ENCODE measurements at places on chromosomes 1 and 21.

- no peak for DNase-seq
Measured at GRCh38 chr1:147264158-147264768, 21.8 kb downstream of the CHD1L start.

DNA sequence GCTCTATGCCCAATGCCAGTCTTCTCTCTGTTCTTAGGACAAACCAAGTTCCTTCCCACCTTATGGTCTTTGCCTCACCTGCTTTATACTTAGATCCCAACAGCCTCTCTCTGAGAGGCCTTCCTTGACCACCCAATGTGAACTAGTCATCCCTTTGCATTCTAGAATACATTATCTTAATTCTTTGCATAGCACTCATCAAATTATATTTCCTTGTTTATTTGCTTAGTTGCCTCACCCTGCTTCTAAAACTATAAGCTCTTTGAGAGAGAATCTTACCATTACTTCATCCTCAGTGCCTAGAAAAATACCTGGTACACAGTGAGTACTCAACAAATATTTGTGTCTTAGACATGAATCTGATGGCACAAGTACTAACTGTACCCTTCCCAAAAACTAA is 8.0 kb downstream of the PIGP start:
- no peak for DNase-seq

DNA sequence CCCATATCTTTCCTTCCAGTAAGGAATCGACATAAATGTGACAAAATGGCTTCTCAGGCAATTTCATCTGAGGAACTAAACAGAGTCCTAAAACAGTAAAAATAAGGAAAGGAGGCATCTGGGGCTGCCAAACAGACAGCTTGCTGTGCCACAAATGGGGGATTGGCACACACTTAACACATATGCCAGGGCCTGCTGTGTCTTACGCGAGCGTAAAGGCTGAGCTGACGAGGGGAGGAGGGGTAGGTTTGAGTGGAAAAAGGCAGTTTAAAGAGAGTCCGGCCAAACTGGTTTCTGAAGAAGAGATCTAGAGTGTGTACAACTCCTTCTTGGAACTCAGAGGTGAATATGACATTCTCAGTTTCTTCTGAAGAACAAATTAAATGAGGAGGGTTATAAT is 244.1 kb upstream of the MAP1LC3C start:
- no peak for DNase-seq

GRCh38 chr1:58815069-58815685 is 31.3 kb upstream of the JUN start:
- no peak for DNase-seq

GRCh38 chr1:31043631-31044030 is 21.9 kb downstream of the PUM1 start:
- DNase-seq, result no peak

DNA sequence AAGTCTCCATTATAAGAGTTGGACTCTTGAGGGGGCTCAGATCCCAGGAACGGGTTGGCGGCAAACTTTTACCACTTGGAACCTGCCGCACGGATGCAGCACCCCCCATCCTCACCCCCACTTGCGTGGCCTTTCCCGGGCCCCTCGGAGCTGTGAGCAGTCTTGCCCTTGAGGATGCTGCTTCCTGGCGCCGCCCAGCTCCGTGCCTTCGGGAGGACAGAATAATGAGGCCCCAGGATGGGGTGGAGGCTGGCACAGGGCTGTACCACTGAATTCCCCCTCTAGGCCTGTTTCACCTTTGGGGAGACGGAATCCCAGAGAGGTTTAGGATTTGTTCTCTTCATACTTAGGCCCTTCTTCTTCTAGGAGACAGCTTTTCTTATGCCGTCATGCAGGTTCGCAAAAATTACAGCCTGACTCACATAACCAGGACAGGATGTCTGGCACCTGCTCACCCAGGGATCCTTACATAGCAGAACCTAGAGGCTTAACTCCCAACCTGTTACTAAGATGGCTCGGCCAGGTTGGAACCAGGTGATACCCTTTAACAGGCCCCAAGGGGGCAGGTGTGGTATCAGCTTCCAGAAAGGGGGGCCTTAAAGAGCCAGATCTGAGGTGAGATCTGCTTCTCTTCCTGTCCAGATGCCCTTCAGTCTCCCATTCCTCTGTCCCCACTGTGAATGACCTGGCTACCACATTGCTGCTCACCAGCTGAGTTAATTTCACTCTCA is 1.5 kb downstream of the TRNP1 start:
- DNase-seq, result no peak

DNA sequence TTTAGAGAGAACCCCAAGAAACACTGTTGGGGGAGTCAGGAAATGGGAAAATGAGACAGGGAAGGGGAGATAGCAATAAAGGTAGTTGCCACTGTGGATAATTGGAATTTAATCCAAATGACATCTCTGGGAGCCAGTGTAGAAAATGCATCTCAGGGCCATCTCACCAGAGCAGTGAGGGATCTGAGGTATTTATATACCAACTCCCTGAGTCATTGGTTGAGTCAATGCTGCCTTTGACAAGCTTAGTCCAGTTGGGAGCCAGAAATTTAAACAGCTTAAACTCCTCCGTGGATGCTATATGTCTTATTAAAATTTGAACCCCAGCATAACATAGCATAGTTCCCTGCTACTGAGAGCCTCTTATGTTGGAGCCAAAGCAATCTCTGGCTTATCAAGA is 140.3 kb downstream of the SLC30A10 start:
- DNase-seq, result no peak

DNA sequence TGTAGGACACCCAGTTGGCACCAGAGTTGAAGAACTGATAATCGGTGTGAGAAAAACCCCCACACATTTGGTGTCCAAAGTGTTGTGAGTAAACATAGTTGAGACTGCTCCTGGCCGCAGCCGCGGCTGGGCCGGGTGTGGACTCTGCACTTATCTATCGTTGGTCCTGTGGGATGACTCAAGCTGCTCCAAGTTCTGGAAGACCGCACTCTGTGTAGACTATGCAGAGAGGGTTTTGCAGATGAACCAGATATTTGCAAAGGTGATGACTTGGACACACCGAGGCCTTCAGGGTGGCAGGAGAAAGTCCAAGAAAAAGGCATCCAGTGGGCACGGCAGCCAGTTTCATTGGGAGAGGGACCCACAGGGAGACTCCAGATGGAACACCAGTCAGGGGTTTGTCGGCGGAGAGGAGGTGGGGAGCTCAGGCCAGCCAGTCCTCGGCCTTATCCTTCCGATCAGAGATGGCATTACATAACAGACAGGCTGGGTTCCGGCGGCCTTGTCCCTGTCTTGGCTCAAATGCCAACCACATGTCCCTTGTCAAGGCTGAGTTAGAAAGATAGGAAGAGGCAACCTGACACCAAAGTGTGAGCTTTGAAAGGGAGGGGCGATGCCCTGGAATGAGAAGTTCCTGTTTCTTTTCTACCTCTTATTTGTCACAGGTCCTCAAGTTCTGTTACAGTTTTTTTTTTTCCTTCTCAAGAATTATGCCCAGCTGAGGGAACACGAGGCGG is 21.1 kb downstream of the C2CD2 start:
- DNase-seq, result no peak

DNA sequence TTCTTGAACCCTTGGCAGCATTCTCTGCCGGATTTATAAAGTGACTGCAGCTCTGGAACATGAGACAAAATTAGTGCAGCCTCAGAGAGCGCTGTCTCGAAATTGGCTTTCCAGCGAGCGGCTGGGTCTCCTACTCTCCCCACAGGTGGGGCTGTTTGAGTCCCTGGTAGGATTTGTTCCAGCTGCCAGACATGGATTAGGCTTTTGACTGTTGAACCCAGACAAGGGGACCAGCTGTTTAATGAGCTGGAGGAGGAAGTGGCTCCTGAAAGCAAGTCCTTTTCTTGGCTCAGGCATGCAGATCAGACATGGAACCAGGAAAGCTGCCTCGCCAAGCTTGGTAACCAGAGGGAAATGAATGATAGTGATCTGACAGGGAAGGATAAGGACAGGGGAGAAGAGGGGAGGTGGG is 69.6 kb downstream of the UBIAD1 start:
- no peak for DNase-seq

- DNase-seq, result no peak
Measured at GRCh38 chr1:160710517-160711252, 937 bp downstream of the CD48 start.

- DNase-seq, result no peak
Measured at GRCh38 chr1:65508051-65508450, 87.6 kb downstream of the LEPR start.

DNA sequence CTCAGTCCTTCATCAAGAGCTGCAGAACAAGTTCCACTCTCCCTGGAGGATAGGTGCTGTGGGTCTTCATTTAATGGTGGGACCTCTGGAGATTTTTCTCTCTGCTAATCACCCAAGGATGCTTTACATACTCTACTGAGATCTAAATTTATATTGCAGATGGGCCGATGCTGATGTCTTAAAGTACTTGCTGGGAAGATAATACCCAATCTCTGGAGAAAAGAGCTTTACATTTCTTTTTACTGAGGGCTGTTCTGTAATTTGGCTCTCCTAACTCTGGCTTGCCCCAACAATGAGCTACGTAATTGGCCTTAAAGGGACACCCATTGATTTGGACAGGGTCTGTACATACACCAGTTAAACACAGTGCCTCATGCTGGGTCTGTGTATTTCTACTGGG is 86.9 kb downstream of the ST6GALNAC3 start:
- DNase-seq, result no peak

GRCh38 chr1:240004086-240004749 is 87.5 kb upstream of the FMN2 start:
- DNase-seq, result no peak

DNA sequence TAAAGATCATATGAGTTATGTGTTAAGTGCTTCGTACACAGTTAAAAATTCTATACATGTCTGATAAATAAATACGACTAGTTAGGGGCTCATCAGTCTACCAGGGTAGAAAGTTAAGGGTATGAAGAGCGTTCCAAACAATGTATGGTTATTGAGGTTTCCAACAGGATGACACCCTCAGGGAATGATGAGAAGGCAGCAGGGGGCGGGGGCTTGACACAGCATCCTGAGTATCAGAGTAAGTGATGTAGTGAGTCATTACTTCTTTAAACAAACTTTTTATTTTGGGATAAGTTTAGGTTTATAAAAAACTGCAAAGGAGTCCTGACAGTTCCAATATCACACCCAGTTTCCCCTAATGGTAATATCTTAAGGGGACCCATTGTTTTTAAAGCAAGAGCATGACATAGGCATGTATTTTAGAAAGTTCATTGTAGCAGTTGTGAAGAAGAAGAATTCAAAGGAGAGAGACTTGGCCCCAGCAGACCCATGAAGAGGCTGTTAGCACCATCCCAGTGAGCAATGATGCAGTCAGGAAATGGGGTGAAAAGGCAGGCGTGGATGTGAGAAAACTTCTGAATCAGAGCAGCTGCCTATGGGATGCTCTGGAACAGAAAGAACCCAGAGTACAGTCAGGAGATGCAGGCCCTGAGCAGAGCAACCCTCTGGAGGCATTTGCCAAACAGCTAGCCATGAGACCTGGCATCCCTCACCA is 15.0 kb upstream of the PSMB2 start:
- no peak for DNase-seq

DNA sequence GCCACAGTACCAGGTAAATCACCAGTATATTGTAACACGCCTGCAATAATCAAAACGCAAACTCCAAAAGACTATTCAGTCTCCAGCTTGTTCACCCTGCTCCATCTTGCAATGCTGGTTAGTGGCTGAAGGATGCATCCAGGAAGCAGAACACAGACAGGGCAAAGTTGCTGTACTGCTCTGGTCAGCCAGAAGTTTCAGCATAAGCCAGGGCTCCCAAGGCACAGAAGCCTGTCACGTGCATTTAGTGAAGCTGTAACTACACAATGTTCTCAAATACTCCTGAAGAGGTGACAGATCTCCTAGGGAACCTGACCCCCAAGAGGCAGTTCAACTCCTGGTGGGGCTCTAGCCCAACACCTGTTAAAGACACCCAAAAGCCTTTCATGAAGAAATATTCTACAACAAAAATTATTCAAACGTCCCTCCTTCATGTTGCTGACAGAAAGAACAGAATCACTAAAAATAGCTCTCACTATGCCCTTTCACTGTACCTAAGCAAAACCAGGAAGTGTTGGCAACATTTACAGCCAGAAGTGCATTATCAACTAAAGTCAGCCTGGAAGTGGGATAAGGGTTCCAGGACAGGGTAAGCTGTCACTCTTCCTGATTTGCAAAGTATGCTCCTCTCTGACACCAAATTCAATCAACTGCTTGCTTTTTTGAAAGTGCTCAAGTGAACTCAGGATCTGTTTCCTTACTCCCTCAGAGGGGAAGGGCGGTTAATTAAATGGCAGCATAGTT is 52.1 kb downstream of the SLC35D1 start:
- no peak for DNase-seq

DNA sequence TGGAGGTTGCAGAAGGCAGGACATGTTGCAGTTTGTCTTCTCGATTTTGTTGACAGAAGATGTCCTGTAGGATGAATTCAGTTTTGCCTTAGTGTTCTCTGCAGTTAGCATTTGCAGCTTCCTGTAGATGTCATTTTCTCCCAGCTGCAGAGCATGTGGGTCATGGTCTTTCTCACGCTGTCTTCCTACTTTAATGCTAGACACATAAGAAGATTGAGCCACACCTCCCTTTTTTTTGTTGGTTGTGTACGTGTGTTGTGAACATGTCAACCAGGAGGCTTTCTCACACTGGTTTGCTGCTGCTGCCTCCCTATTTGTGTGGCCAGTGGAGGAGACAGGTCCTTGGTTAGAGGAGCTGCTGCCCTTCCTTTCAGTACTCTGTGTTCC is 110.7 kb downstream of the VPS13D start:
- DNase-seq, result peak; percentile 21

DNA sequence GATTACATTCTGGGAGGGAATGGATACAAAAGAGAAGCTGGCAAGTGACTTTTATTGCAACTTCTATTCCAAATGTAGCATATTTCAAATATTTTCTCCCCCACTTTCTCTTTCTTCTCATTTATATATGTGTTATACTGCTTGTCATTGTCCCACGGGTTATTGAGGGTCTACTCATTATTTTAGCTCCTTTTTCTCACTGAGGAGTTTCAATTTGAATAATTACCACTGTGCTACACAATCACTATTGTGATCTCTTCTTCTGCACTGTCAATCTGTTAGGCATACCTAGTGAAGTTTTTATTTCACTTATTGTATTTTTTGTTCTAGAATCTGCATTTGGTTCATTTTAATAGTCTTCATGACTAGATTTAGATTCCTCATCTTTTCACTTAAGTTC is 339.7 kb downstream of the PTPRC start:
- no peak for DNase-seq

DNA sequence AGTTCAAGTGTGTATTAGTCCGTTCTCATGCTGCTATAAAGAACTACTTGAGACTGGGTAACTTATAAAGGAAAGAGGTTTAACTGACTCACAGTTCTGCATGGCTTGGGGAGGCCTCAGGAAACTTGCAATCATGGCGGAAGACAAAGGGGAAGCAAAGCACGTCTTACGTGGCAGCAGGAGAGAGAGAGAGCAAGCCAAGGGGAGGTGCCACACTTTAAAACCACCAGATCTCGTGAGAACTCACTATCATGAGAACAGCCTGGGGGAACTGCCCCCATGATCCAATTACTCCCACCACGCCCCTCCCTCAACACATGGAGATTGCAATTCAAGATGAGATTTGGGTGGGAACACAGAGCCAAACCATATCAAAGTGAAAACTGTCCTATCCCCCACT is 4.1 kb upstream of the MIS18A start:
- DNase-seq, result no peak
